Vagina (tissue), 2 donors: ENCODE measurements at places on chromosomes 6 and 20.

- DNase-seq: no peak
Observed at GRCh38 chr6:11333132-11333849, 100.8 kb upstream of the NEDD9 start.

DNA sequence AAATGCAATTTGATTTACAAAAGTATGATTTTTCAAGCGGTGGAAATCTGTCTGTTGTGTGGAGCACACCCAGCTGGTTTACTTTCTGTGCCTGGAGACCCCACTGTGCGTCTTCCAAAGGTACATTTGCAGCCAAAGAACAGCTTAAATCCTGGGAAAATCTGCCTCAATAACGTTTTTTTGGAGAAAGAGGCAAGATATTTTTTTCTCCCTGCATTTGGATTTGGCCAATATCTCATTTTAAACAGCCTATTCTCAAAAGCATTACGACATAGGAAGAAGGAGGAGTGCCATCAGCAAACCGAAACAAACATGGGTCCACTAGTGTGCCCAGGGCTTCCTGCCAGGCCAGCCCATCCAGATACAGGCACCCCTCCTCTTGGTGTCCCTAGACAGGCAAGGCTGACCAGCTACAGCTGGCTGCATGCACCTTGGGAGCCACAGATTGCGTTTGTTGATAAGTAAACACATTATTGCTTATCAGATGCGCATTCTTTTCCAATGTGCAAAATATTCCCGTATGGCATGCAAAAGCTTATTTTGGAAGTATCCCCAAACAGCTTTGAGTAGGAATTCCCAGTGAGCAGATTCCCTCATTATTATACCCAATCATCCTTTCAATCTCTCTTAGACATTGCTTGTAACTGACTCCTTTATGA lies 184.5 kb upstream of the MARCKS start:
- no peak for DNase-seq

DNA sequence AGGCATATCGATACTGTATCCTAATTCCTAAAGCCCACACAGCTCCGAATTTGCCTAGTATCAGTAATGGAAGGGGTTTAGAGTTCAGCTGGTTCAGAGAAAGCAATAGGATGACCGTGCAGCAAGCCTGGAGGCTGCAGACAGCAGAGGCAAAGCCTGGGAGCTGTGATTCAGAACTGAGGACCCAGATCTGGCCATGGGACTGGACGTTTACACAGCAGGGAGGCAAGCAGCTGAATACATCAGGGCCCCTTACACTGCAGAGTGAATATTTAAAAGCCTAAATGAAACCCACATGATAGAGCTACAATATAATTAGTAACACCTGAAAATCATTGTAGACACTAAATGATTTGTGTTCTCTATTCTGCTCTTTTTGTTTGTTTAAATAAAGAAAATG lies 38.0 kb downstream of the ELOVL2 start:
- DNase-seq: no peak

DNA sequence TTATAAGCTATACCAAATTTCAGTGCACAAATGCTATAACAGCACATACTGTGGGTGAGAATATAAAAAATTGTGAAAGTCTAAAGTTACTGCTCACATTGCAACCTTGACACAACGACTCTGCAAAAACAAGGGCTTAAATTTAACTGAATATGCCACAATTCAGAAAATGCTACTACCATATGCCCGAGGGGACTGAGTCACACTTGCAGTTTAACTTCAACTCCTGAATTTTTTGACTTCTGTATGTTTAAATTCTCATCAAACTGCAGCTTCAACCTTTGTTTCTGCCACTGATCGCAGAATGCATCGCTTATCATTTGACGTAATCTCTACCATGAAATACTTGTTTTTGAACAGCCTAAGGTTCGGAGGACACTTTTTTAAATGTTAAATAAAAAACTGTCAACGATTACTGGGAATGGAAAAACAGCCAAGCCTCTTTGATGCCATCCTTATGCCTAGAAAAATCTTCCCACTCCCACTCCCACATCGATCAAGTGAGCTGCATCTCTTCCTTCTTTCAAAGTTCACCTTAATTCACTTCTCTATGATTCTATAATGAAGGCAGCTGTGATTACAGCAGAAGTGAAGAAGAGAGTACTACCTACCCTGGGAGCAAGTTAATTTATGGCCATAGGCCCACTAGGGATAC lies 136.5 kb downstream of the ATXN1 start:
- DNase-seq: no peak

- no peak for DNase-seq
Observed at GRCh38 chr20:658731-659291, 5.8 kb upstream of the SRXN1 start.

DNA sequence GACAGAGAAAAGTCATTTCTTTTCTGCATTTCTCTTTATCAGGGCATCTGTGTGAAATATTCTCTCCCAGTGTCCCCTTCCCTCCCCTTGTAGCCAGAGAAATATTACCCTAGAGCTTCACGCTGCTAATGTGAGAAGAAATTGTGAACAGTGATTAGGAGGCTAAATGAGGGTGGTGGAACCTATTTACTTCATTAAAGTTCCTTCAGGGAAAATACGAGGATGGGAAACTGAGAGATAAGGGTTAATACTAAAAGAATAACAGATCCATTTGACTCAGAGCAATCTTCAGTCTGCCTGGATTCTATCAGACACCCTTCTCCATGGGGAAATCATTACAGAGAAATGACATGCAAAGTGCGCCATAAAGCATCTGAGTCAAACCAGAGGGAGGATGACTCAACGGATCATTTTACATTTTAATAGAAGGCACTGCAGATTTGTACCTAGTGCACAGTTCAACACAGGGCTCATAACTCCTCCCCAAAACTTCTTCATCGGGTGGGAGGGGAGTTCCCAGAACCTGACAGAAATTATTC lies 131.3 kb downstream of the GJA10 start:
- DNase-seq: no peak

DNA sequence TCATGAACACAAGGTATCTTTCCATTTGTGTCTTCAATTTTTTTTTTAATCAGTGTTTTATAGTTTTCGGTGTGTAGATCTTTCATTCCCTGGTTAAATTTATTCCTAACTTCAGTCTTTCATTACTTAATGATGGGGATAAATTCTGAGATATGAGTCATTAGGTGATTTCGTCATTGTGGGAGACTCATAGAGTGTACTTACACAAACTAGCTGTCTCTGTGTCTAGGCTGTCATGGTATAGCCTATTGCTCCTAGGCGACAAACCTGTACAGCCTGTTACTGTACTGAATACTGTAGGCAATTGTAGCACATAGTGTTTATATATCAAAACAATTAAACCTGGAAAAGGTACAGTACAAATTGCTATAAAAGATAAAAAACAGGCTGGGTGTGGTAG lies 42.1 kb downstream of the SMAP1 start:
- DNase-seq: no peak

DNA sequence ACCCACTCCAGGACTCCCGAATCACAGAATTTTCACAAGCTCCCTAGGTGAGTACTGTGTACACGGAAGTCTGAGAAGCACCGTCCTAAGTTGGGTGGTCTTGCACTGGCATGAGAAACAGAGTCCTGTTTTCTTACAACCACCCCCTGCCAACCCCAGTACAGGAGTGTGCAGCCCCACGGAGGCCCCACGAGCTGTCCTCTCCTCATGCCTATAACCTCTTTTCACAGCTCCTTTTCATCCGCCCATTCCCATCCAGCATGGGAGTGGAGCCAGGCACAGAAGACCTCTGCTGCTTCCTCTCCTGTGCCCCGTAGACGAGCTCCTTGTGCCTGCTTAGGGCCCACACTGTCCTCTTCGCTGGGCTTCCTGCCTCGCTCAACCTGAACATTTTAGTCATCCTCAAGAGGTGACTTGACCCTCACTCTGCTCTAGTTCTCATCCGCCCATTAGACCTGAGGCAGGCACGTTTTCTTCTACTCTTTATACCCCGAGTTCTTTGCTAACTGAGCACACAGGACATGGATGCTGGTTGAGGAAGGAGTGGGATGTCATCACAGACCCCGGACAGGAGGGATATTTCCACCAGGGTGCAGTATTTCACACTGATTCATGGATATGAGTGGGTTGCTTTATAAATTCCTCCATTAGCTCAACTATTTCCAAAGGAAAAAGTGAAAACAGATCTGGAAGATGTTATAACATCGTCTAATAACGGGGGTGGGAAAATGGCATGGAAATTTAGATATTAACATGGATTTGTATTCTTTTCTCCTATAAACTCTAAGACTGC lies 160.5 kb downstream of the TTLL2 start:
- DNase-seq: no peak

DNA sequence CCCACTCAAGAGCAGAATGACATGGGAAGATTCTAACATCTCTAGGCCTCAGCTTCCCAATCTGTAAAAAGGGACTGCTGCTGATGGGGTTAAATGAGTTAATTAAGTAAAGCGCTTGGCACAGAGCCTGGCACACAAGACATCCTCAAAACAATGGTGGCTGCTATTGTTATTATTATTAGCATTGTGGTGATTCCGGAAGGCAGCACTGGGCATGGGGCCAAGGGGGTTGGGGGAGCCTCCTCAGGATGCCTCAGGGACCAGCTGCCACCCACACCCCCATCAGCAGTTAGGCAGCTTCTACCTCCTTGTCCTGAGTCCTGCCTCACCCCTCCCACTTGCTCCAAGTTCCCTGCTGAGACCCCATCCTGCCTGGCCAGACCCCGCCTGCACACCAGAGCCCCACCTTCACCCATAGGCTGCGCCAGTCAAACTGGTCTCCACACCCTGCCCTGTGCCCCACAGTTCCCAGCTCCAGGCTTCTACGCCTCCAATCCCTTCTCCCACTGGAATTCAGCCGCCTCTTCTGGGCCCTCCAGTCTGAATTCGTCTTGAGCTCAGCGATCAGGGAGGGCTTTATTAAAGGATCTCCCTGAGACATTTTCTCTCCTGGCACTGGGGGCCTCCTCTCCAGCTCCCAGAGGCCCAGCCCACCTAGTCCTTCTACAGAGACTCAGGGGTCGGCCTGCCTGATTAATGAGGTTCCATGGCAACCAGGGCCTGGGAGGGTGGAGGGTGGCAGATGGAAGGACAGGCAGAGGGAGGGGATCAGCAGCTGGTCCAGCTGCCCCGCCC lies 1.5 kb downstream of the E2F1 start:
- DNase-seq: no peak

DNA sequence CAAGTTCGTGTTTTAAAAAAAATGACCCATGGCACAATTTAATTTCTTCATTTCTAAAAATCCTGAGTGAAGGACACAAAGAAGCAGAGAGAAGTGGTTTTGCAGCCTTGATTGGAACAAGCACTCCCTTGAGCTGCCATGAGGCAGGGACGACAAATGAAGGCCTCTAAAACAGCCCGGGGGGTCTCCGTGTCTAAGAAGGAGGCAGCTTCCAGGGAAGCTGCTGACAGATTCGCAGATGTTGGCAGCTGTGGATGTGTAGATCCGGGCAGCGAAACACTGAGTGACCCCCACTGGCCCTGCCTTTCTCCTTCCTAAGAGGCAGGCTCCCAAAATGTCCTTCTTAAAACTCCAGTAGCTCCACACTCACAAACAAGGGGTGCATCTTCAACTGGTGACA lies 9.6 kb upstream of the LBP start:
- DNase-seq: no peak

DNA sequence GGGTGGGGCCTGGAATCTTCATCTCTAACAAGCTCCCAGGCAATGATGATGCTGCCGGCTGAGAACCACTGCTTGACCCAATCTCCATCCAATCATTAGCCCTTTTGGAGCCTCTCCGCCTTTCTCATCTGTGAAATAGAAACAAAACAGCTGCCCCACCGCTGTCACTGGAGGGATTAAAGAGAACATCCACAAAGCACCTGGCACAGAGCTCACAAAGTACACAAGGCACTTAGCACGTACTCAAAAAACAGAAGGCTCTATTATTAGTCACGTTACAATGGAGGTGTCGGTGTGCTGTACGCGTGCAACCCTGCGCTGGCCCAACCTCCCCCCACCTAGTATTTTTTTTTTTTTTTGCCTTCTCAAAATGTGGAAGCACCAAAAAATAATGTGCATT lies 213.5 kb upstream of the ARID1B start:
- no peak for DNase-seq

GRCh38 chr6:75044846-75045245 lies 161.0 kb downstream of the COL12A1 start:
- no peak for DNase-seq

DNA sequence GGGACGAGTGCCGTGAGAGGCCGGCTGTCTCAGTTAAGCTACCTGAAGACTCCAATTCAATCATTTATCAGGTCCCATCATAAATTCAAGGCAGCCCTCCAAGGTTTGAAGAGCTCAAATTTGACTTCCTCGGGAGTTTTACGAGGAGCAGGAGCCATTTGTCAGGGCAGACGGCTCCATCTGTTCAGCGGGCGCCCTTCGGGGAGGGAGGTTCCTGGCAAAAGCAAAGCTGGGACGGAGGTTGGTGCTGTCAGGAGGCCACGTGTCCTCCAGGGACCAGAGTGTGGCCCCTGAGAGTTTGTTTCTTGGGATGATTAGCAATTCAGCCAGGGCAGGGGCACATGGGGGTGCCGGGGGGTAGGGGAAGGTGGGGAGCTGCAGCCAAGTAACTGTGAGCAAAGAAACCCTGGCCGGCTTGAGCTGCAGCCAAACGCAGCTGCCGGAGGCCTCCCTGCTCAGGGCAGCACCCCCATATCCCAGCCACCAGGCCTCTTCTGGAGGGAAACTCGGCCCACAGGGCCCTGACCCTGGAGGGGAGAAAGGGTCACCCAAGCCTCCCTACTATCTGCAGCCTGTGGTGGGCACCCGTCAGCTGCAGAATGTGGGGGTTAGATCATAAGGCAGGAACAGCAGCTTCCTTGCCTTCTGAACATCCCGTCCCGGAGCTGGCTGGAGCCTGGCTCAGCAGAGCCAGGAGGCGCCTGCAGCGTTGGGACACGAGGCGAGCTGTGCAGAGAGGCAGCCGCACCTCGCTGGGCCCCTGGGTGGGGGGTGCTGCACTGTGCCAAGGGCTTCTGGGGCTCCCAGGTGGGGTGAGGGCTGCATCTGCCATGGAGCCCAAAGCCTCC lies 63.6 kb upstream of the GATA5 start:
- DNase-seq: no peak

DNA sequence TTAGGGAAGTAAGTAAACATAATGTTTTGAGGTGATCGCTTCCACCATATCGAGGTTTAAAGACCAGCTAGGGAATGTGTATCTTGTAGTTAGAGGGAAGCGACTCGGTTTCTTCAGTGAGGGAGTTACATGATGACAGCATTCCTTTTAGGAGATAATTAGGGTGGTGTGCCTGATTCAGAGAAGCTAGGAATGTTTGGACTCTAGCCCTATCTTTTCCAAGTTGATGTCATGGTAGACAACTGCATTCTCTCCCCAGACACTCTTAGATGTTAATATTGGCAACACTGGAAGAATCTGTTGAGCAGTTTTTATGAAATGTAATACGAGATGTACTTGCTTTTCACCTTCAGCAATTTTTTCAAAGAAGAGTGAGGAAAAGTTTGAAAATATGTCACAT lies 12.9 kb upstream of the HIVEP1 start:
- no peak for DNase-seq

DNA sequence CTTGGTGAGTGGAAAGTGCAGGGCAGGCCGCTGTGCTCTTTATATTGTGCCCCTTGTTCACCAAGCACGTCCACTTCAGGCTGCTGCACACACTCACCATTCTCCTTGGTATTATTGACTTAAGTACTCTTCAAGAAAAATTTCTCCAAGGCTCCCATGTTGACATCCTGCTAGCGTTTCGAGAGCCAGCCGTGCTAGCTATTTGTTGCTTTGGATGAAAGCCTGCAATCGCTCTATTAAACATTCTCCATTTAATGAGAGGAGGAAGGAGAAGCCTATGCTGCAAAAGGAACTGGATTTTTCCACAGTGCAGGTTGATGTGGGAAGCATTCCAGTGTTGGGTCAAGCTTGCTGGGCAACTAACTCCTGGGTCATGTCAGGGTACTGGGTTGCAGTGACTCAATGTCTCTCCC lies 113.5 kb downstream of the CD83 start:
- no peak for DNase-seq

- no peak for DNase-seq
Observed at GRCh38 chr6:159513914-159514313, 179.1 kb downstream of the SOD2 start.
